Femur (tissue), 1 donor: ENCODE measurements at places on chromosomes 12 and 14.

- no peak for DNase-seq
Observed at GRCh38 chr14:20482382-20482781, 13.2 kb downstream of the PNP start.

DNA sequence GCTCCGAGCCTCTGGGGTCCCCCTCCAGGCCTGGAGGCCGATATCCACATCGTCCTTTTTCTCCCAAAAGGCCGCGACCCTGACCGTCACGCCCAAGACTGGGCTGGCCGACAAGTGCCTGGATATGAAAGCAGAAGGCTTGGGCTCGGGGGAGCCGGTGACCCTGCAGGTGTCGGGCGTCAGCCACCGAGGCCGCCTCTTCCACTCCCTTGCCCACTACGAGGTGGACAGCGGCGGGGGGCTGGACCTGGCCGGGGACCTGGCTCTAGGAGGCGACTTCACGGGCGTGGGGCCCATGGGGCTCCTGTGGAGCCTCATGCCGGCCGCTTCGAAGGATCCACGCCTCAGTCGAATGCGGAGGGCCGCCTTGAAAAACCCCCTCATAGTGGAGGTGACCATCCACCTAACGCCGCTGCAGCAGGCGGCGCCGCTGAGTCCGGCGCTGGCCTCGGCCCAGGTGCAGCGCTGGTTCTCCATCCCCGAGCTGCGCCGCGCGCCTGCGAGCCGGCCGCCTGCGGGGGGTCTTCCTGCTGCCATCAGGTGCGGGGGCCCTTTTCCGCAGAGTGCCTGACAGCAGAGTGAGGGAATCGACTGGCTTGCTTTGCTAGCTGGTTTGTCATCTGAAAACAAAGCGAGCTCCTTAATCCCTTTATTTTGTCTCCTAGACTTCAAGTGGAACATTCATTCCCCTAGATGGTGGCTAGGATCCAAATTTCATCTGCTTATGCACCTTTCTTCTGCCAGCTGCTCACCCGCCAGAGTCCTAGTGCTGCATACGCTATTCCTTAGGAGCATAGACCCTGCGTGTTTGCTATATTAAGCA is 10.6 kb upstream of the DNAL1 start:
- peak; percentile 40 for DNase-seq

- DNase-seq, result no peak
Observed at GRCh38 chr14:98234208-98234607, 1037.8 kb downstream of the BCL11B start.

DNA sequence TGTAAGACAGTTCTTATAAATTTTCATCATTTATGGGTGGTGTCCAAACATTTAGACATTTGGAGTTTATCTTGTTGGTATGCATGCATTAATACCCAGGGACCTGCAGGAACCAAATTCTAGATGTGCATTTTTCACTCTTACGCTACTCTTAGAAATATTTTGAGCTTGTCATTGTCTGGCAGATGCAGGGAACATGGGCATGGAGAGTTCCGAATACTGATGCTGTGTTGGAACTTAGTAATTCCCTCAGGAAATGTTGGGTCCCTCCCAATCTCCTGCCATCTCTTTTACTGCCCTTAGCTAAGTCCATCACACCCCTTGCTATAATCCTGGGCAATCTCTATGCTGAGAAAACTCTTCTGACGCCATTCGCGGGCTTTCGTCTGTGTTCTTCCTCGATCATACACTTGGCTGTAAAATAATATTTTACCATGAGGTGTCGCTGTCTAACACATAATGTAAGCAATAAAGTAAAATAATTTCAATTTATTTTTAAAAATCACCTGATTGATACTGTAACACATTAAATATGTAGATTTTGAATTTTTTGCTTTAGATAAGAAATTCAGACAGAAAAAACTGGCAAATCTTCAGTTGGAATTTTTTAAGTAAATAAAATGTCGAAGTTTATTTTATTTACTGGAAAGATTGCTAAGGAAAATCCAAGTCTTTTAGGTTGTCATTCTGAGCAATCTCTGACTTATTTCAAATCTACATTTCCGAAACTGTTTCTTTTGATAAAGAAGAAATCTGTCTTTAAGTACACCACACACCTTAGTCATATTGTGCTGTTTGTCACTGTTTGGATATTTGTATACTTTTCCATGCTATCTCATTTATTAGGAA is 304.1 kb upstream of the SSTR1 start:
- no peak for DNase-seq

- DNase-seq, result peak; percentile 55
Observed at GRCh38 chr14:61470261-61470960, 149.0 kb downstream of the PRKCH start.

- peak; percentile 51 for DNase-seq
Observed at GRCh38 chr12:13195785-13196129, 769 bp upstream of the EMP1 start.

GRCh38 chr12:106915635-106916026 is 40.1 kb upstream of the TMEM263 start:
- no peak for DNase-seq

DNA sequence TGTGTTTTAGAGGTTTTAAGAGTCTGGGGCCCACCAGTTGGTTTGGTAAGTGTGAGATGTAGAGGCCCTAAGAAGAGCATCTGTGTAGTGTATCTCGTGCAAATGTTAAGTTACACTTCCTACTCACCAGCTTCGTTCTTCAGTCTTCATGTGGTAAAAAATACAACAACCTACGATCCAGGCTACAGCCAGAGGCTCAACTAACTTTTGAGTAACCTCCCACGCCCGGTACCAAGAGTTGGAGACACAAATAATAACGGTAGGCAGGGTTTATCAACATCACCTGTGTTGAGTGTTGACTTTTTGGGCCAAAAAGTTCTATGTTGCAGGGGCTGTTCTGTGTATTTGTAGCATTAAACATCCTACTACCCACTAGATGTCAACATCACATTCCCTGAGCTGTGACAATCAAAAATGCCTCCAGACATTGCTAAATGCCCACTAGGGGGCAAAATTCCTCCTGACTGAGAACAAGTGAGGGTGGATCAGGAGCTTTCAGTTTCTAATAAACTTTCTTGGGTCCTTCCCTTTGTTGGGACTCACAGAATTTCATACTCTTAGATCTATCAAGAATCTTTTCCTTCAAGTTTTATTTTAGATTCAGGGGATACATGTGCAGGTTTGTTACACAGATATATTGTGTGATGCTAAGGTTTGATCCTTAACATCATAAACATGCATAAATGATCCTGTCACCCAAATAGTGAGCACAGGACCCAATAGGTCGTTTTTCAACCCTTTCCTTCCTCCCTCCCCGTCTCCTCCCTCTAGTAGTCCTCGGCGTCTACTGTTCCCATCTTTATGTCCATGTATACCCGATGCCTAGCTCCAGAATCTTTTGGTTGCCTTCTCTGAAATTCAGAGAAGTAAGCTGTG is 94.7 kb downstream of the SLC2A13 start:
- peak; percentile 41 for DNase-seq
